ENCODE measurements at places on chromosomes 5 and 9.

DNA sequence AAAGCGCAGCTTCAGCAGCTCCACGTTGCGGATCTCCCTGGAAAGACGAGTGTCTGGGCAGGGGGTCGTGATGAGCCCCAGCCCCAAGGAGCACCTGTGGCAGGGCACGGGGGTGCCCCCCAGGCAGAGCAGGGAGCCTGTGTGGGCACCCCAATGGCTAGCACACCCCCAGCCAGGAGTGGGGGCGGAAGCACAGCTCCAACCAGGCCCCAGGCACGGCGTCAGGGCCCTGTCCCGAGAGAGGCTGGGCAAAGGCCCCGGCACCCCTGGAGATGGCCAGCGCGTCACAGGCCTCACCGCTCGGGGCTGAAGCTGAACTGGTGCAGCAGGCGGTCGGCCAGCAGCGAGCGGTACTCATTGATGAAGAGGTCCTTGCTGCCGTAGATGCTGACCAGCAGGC lies 7.9 kb downstream of the ANAPC2 start:
- DNase-seq, result no peak

DNA sequence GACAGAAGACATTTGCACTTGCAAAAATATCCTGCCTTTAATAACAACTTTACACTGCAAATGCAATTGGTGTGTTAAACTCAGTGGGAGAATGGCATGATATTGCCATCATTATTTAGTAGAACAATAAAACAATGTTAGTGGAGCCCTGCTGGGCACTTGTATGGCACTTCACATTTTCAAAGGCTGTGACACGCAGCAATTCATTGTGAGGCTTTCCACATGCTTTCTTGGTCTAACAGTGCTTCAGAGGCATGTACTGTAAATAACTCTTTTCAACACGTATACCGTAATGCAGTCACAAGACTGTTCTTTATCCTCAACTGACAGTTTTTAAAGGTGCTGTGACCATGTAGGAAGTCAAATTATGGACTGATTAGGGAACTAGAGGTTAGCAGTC lies 155.5 kb upstream of the EPB41L4A start:
- no peak for DNase-seq

DNA sequence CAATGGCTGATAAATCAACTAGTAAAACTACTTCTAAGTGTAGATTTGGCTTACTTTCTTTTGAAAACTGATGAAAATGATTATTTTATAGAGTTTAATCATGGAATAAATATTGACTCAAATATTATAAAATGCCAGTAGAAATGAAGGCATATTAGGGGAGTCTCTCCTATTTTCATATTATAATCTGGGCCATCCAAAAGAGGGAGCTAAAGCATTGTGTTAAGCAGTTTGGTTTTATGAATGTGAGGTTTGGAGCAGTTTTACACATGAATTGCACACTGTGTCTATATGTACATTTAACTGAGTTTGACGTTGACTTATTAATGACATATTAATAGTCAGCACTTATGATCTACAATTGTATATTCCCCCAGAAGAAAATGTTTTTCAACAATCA lies 17.4 kb downstream of the CDH9 start:
- no peak for DNase-seq

- DNase-seq, result no peak
Observed at GRCh38 chr9:112371060-112371459, 8.8 kb upstream of the HSDL2 start.

DNA sequence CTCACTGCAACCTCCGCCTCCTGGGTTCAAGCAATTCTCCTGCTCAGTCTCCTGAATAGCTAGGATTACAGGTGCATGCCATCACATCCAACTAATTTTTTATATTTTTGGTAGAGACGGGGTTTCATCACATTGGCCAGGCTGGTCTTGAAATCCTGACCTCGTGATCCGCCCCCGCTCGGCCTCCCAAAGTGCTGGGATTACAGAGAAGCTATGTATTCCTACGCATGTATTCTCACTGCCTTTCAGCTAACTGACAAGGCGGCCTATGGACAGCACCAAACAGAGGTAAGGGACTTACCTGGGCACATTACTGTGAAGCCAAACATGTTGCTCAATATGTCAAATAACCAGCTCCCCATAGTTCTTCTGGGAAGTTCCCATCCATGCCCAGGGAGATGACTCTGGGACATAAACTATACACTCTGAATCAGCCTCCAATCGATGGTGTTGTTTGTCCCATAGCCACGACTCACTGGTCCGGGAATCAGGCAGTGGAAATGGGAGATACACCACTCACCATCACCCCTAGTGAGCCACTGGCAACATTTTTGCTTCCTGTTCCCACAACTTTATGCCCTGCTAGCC lies 114.6 kb downstream of the SYK start:
- DNase-seq, result no peak

DNA sequence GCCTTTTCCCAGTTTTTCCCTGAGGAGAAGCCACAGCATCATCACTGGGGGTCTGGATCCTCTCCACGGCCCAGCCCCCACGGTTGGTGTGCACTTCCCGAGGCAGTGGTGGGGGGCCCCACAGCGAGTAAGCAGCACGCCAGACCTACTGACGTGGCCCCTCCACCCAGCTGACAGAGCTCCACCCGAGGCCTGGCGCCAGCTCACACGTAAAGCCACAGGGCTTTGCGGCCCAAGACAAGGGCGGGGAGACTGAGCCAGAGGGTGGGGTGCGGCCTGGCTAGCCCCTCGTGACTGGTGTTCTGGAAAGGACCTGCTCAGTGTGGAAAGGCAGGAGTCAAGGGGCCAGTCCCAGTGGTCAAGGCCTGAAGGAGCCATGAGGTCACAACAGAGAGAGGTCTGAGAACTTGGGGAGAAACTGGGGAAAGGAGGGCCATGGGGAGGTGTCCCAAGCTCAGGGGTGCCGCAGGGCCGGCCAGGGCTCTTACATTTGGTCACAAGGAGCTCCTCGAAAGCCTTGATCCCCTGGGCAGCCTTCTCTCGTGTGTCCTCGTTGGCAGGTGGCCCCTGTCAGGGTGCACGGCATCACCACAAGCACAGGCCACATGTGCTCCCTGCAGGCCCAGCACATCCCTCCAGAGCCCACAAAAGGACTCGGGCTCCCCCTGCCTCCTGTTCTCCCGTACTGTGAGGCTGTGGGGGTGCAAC lies 5.5 kb downstream of the SNAPC4 start:
- no peak for DNase-seq

GRCh38 chr9:113918697-113919350 lies 42.7 kb downstream of the ZNF618 start:
- no peak for DNase-seq

- DNase-seq, result no peak
Observed at GRCh38 chr5:1436681-1437080, 8.6 kb downstream of the SLC6A3 start.

DNA sequence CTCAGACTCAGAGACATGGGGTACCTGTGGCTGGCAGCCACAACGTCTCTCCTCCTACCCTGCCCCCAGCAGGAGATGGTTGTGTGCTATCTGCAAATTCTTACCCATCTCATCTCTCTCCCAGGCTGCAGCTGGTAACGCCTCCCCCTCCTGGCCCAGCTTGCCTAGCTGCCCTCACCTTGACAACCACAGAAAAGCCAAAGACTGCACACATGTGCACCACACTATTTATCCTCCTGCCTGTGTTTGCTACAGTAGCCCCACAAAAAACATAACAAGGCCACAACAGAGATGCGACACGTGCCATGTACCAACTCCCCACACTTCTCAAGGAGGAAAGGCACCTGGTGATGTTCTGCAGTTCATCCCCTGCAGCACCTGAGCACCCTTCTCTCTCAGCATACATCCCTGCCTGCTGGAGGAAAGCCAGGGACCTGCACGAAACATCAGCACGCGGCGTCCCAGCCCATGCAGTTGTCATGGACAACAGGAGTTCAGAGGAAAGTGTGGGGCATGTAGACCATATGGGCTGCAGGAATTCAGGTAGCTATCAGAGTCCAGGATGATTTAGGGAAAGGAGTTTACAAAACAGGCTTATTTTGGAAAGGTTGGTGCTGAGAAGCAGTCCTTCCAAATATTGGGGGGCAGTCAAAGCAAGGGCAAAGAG lies 168.7 kb downstream of the C5orf15 start:
- DNase-seq, result no peak
